Mesothelial cell of epicardium (in vitro differentiated cells): ENCODE measurements at places on chromosomes 4 and X.
A peak's percentile ranks its signal among the peaks of the same experiment; 100 is the strongest.

DNA sequence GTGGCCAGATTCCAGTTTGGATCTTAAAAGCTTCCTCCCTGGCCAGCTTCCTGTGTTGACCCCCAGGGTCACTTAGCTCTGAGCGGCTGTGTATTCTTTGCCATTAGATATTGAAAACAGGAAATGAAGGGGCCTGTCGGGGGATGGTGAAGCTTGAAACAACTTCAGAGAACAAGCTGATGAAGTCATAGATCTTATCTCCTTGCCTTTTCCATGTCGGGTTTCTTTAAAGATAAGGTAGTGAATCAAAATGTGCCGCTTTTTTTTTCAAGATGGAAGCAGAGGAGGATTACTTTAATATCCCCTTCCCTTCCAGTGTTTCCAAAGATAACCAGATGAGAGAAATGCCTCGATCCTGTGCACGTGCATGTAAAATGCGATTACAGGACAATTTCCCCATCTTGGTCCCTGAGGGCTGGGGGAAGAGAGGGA, 508.5 kb downstream of the MID1IP1 start:
- peak overlapping the region; percentile 74 for H3K27ac ChIP-seq
- no peaks in the 10 kb centered on the region for H3K36me3 ChIP-seq
- peaks cover 31% of the 10 kb centered on the region for H3K4me1 ChIP-seq
- H3K4me3 ChIP-seq, result no peak overlapping the region
- H3K27me3 ChIP-seq, result no peaks in the 10 kb centered on the region

- no peak for DNase-seq
- H3K36me3 ChIP-seq, result no peaks in the 10 kb centered on the region
- no peak overlapping the region for H3K4me3 ChIP-seq
- H3K27ac ChIP-seq, result peak overlapping the region; percentile 2
Measured at GRCh38 chr4:188262464-188262863, 123.2 kb downstream of the TRIML1 start.

DNA sequence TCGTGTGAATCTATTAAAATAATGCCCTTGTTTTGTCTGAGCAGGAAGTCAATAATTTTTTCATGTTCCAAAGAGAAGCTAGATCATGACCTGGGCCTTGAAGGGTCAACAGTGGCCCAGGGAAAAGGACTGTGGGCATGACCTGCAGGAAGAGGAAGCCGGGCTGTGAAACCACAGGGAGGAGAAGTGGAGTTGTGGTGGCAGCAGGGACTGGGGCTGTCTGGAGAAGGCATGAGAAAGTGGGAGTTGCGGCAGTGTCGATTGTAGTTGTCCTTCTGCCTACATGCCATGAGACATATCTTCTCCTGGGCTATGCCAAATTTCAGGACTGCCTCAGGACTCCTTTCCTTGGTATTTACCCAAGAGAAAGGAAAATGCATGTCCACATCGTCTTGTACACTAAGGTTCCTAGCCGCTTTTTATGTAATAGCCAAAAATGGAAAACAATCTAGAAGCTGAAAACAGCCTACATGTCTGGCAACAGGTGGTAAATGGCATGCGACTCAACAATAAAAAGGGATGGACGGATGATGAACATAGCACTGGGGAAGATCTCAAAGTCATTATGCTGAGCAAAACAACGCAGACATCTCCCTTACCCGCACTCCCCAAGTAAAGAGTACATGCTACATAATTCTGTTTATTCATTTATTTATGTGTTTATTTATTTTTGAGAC, 13.6 kb upstream of the PTTG2 start:
- H3K36me3 ChIP-seq, result no peaks in the 10 kb centered on the region
- no peak overlapping the region for H3K4me3 ChIP-seq
- H3K27me3 ChIP-seq, result peaks cover 3% of the 10 kb centered on the region
- peaks cover 13% of the 10 kb centered on the region for H3K4me1 ChIP-seq
- no peak for DNase-seq
- no peak overlapping the region for H3K27ac ChIP-seq

GRCh38 chr4:163544407-163545038, 50.0 kb downstream of the TMA16 start:
- DNase-seq, result peak; percentile 67
- H3K27me3 ChIP-seq, result no peaks in the 10 kb centered on the region
- no peak overlapping the region for H3K27ac ChIP-seq
- no peak overlapping the region for H3K4me3 ChIP-seq
- H3K4me1 ChIP-seq, result no peaks in the 10 kb centered on the region
- no peaks in the 10 kb centered on the region for H3K36me3 ChIP-seq

- H3K4me1 ChIP-seq, result no peaks in the 10 kb centered on the region
- no peak overlapping the region for H3K27ac ChIP-seq
- H3K4me3 ChIP-seq, result no peak overlapping the region
- H3K27me3 ChIP-seq, result no peaks in the 10 kb centered on the region
- H3K36me3 ChIP-seq, result no peaks in the 10 kb centered on the region
Measured at GRCh38 chr4:111228874-111229273, 606.0 kb upstream of the PITX2 start.

GRCh38 chr4:130143656-130144055, 1047.7 kb downstream of the C4orf33 start:
- no peaks in the 10 kb centered on the region for H3K4me1 ChIP-seq
- H3K36me3 ChIP-seq, result no peaks in the 10 kb centered on the region
- H3K4me3 ChIP-seq, result no peak overlapping the region
- no peaks in the 10 kb centered on the region for H3K27me3 ChIP-seq
- H3K27ac ChIP-seq, result no peak overlapping the region
- DNase-seq, result no peak

- H3K4me3 ChIP-seq, result no peak overlapping the region
- H3K36me3 ChIP-seq, result peaks cover 18% of the 10 kb centered on the region
- H3K4me1 ChIP-seq, result peaks cover 19% of the 10 kb centered on the region
- peak overlapping the region; percentile 83 for H3K27ac ChIP-seq
Measured at GRCh38 chrX:73963682-73964081, 340.3 kb upstream of the ZCCHC13 start.

GRCh38 chr4:47084795-47085194, 53.4 kb downstream of the GABRB1 start:
- peaks cover 13% of the 10 kb centered on the region for H3K27me3 ChIP-seq
- no peaks in the 10 kb centered on the region for H3K4me1 ChIP-seq
- H3K27ac ChIP-seq, result no peak overlapping the region
- DNase-seq, result no peak
- no peaks in the 10 kb centered on the region for H3K36me3 ChIP-seq
- H3K4me3 ChIP-seq, result no peak overlapping the region
